Pulmonary artery endothelial cell (primary cell): ENCODE measurements at places on chromosomes 4 and X. TPM values are rescaled to one million over a fixed set of nuclear protein-coding genes. Genes with fewer than 3 reads are reported as not detected.

GRCh38 chr4:38314663-38315062, 349.3 kb upstream of the KLF3 start:
- no peak for DNase-seq

Gene ACSL1
- total RNA-seq = 24.7 and 33.2 TPM in 2 replicates

Gene IL3RA
- total RNA-seq = 20.2 and 28.2 TPM in 2 replicates

Gene ANKRD50
- 88.4 and 91.9 TPM in 2 replicates for total RNA-seq

DNA sequence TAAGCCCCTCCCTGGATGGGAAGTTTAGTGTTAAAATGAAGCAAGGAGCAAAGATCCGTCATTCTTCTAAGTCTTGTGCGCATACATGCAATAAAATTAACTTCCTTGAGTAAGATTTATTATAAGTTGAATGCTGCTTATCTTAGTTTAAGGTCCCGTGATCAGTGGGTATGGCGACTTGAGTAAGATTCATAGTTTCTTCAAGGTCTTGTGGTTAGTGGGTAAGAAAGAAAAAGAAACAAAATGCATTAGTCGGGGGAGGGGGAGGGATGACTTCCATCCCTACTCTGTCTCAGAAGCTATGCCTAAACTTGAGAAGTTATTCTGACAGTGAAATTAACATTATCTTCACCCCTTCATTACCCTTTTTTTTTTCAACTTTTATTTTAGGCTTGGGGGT, 127.3 kb upstream of the MAGEB16 start:
- no peak for DNase-seq

Gene RHOXF1
- not detected in 2 replicates for total RNA-seq

Gene SRPX2
- 73.3 and 159 TPM in 2 replicates for total RNA-seq

- no peak for DNase-seq
These were observed 48.5 kb downstream of the SMIM31 start for GRCh38 chr4:164802301-164802901.

DNA sequence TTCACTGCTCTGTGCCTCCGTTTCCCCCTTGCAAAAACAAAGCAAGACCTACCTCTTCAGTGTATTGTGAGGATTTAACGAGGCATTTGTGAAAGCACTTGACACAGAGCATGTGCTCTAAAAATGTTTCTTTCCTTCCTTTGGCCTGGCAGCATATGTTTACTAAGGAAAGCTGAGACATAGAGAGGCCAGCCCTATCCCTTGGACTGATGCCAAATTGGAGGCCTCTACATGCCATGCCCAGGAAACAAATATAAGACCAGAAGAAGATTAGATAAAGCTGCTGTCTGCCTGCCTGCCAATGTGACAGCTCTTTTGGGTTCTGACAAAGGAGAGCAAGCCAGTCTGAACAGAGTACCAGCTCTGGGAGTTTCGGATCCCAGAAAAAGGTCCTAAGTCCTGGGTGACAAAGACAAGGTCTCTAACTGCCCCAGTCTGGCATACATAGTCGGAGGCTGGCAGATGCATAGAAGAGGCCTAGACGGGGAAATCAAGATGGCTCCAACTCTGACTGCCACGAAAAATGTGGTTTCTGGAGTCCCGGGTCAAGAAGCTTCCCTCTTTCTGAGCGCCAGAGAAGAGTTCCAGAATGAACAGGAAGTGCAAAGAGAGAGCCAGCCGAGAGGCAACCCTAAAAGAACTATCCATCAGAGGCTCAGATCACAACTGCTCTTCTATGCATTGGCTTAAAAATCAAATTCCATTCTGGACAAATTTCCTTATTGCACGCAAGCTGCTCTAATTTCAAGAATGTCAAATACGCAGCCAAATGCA, 25.8 kb downstream of the OTUD6A start:
- DNase-seq = peak; percentile 35

DNA sequence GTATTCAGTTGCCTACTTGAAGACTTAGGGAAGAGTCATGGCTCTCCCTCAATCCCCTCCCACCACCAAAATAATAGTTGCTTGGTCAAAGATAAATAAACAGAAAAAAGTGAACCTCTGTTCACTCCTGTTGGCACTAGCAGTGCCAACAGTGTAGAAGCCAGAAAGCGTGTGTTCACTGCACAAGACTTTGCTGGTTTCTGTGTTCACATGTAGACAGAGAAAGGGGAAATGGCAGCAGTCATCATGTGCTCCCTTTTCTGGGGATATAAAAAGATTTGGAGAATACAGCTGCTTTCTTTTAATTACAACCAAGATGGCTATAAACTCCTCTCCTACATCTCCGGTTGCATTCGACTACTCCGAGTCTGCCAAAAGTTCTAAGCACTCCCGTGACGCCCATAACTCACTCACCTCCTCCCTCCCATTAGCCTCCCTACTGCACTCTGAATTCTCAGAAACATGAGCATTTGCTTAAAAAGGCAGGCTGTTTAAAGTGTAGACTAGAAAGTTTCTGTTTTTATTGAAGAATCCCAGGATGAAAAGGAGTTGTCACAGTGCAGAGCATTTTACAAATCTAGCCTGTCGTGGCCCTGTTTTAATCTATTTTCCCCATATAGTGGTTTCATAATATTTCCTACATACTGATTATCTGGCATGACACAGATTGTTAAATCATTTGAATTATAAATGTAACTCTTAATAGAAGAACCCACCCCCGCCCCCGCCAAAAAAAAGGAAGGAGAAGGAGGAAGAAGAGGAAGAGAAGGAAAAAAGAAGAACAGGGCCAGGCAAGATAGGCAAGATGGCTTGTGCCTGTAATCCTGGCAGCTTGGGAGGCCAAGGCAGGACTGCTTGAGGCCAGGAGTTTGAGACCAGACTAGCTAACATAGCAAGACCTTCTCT, 16.7 kb downstream of the LGI2 start:
- no peak for DNase-seq

Gene USO1
- 77.6 and 93.6 TPM in 2 replicates for total RNA-seq

GRCh38 chr4:1573830-1574459, 110.2 kb downstream of the FAM53A start:
- DNase-seq = no peak

GRCh38 chrX:7828594-7828993, 14.4 kb upstream of the VCX start:
- DNase-seq = no peak

DNA sequence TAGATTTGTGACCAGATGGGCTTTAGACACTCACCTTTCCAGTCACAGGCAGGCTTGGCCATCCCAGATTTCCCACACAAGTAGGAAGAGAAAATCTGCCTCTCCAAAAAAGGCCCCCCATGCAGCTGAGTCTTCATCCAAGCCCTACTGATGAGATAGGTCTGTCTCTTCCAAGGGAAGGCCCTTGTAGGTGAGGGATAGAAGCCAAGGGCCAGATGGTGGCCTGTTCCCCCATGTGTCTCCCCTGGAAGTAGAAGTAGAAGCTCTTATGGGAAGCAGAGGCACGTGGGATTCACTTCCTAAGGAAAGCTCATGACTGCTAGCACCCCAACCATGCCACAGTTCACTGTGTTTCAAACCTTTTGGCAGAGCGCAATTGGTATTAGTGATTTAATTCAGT, 81.5 kb downstream of the REPS2 start:
- no peak for DNase-seq

Gene NLGN4X
- not detected in 2 replicates for total RNA-seq

- no peak for DNase-seq
These were observed 443.9 kb upstream of the INTU start for GRCh38 chr4:127188847-127189246.

DNA sequence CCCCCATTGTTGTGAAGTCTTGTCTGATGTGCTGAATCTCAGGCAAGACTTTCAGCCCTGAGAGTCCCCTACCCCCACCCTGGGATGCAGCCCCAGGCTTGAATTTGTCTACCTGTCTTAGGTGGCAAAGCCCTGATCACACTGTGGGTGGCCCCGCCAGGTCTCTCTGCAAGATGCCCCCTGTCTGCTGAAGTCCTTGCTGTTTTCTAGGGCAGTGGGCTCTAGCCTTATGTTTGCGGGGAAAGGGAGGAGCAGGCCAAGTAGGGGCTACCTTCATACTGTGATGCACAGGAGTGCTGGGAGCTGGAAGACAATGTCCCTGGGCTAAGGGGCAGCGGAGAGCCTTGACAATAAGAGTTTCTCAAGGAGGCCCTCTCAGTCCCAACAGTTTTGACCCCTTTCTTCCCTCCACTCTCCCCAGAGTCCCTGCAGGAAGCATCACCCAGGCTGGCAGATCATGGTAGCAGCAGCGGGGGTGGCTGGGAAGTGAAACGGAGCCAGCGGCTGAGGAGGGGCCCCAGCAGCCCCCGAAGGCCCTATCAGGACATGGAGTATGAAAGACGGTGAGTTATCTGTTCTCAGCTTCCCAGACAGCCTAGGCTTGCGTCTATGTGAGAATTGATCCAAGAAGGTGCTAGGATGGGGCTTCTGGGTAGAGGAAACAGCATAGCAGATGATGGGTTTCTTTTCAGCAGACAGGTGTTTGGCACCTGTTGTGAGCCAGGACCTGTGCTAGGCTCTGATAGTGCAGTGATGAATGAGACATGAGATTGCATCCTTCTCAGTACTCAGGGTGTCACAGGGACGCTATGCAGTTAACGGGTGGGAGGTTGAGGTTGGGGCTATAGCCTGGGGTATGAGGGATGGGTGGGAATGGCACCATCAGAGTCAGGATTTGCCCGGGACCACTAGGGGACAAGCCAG, 2.2 kb downstream of the RBM10 start:
- DNase-seq = no peak

DNA sequence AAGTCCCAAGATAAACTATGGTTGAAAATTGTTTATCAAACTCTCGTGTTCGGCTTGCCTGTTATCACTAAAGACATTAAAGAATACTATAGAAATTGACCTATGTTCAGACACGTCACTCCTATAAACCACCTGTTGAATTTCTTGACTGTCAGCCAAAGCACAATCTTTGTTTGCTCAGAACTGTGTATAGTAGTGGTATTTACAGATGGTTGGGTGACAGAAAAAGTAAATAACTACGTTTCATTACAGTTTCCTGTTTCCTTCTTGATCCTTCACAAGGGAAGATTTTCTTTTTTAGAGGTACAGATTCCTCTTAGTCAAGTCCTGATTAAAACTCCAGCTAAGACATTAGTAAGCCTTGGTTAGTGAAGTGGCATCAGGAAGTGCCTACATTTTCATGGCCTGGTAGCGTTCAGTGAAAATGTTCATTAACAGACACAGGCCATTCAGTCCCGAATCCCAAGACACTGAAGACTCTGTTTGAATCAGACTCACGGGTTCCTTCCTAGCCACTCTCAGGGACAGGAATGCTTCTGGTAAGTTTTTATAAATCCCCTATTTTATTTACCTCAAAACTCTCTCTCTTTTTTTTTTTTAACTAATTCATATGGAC, at the start of gene SMIM31:
Gene SMIM31, plus strand, starts transcription at position 259 of the 616 bp plus-strand sequence. CDS start 16,313 bp downstream, outside the sequence.
- DNase-seq = no peak

GRCh38 chrX:41705680-41706374, 17.1 kb downstream of the GPR34 start:
- no peak for DNase-seq

- DNase-seq = no peak
These were observed 47.4 kb upstream of the AGA start for GRCh38 chr4:177489471-177490246.

Gene UGT2B7
- total RNA-seq = 0.07 TPM in 1 of 2 replicates, not detected in the other

DNA sequence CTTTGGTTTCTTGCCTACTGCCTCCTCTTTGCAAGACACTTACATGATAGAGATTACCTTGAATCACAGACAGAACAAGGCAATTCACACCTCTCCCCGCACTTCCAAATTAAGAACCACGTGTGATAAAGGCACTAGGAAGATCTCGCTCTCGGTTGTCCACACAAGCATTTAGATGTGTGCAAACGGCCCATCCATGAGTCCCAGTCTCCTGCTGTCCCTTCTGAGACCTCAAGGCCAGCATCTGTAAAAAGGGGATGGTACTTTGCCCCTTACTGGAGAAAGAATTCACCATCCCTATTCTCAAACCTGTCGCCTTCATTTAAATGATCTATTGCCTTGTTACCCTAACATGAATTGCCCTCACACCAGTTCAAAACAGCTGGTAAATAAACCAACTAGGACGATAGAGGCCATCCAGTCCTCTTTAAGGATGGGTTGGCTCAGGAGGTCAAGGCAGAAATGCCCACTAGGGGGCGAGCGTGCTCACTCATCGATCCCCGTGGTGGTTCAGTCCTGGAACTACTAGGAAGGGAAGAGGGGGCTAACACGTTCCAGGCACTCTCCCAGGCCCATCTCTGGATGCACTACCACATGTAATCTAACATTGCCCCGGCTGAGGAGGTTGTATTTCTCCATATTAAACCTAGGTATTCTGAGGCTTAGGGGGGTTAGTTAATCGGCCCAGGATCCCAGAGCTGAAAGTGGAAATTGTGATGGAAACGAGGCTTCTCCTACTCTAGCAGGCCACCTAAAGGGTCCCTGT, 95.8 kb downstream of the DHX15 start:
- peak; percentile 17 for DNase-seq

Gene IGFBP7
- 322 and 445 TPM in 2 replicates for total RNA-seq

- no peak for DNase-seq
These were observed 172.5 kb upstream of the ANXA3 start for GRCh38 chr4:78379040-78379439.

DNA sequence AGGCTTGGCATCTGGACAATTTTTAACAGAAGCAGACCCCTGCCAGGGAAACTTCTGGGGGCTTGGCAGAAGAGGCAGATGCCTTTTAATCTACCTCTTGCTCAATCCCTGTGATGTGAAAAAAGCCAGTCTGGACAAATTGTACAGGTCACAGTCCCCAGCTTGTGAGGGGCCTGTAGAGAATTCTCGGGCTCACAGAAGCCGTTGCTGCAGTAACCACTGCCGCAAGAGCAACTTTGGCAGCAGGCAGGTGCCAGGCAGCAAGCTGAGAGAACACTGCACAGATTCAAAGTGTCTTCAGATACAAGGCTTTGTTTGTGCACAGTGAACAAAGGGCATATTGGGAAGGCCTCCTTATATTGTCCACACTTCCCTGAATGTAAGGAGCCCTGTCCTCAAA, 11.7 kb downstream of the GPKOW start:
- no peak for DNase-seq

- no peak for DNase-seq
These were observed 62.1 kb upstream of the ANTXR2 start for GRCh38 chr4:80134936-80135701.

DNA sequence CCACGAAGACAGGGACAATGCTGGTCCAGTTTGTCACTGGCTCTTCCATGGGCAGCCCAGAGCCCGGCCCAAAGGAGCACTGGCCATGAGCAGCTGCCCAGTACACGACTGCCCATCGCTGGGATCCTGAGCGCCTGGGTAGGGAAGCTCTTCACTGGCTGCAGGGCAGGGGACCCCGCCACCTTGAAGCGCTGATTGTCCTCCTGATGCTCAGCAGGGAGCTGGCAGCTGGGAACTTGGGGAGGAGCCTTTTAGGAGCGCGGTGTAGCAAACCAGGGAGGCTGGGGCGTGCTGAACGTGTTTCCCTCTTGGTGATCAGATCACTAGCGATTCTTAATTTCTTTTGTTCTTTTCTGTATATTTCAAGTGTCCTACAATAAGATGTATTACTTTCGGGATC, 1.8 kb downstream of the L1CAM start:
- no peak for DNase-seq

DNA sequence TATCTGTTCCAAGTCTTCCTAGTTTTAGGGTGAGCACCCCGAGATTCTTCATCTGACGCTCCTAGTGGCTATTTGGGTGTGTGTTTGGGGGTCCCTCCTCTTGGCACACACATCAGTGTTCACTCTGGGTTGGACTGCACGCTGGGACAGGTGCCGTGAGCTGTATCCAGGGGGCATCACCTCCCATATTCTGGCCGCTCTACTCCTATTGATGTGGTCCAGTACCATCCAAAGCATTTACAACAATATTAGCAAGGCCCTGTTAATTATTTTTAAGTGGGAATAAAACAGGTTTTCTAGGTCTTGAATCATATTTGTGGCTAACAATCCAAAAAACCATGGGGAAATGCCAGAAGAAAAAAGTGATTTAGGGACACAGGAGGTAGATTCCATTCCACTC, 26.4 kb downstream of the CYTL1 start:
- no peak for DNase-seq

Gene FAM156B
- 8.1 and 8.9 TPM in 2 replicates for total RNA-seq
